ENCODE measurements at places on chromosomes 2 and 18.

DNA sequence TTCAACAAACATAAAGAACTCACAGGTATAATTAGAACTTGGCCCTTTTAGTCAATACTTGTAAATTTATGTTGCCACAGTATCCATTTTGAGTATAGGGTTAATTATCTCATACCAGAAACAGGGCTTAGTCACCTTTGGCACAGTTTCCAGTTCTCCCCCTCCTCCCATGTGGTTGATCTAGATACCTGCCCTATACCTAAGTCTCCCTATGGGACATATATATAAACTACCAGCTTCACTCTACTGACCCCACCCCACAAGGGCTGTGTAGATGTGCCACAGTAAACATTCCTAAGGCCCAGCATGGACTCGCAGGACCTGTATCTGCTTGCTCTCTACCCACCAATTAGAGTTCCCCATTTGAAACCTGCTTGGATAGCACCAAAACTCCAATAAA lies 371.7 kb upstream of the RND3 start:
- DNase-seq = no peak

DNA sequence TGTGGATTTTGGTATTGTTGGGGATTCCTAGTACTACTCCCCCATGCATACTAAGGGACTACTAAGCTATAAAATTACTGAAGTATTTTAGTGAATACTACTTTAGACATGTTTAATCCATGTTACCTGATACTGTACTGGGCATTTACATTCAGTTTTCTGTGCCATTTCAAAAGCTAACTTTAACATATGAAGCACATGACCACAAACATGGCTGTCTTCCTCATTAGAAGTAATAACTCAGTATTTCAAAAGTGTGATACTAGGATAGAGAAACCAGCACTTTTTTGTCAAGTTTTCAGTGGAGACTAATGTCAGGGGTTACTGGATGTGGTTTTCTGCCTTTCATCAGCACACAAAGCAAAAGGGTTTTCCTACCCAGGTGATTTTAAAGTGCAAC lies 27.9 kb downstream of the WDR33 start:
- no peak for DNase-seq

DNA sequence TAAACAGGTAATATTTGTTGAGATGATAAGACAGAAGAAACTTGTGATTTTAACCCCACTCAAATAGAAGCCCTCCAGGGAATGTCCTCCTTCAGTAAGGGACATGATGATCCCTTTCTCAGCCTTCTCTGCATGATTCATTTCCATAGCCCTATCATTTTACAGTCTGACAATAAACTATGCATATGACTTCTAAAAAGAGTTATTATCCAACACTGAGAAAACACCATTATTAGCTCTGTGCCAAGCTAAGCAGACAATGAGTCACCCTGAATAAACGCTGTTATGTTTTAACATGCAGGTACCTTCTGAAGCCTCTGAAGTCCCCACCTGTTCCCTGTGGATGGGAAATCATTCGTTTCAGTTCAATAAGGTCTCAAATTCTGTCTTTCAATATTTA lies 54.7 kb downstream of the DTNB start:
- DNase-seq = no peak

DNA sequence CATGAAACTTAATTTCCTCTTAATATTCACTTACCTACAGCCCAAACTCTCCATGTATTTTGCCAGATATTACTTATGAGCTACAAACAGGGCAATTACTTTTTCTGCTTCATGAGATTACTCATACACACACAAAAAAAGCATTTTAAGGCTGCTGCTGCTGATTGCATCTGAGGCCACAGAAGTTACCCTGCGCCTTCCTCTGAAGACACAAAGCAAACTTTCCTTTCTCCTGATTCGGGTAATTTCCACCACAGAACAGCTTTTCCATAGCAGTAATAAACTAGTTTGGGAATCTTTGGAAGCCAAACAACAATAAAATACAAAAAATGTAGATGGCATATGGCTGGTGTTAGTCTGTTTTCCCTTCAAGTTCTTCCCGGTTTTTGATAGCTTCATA lies 6.2 kb downstream of the TTC32 start:
- DNase-seq = no peak

DNA sequence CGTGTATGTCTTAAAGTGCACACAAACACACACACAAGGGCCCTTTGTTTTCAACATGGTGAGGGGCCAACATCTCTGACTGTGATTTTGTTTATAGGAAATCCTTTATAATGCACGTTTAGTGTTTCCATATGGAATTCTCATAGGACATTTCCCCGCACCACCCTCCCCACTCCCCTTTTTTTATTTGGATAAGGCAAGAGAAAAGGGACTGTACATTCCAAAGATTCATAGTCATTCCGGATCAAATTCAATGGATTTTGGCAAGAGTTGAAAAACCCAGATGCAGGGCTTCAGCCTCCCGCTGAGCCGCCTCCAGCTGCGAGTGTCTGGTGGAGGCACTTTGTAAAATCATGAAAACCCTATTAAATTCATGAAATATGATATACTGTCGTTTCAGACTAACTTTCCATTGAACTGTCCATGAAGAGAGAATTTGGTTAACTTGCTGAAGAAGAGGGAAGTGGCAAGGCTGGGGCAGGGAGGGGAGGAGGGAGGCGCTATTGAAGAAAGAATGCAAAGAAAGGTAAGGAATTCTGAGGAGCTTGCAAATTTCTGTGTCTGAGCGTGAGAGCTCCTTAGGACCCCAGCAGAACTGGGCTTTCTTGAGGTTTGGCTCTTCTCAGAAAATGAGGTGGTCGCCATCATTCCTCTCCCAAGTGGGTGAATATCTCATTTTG lies 25.8 kb upstream of the SLC14A2 start:
- peak; percentile 74 for DNase-seq

GRCh38 chr2:197954328-197954727 lies 149.9 kb downstream of the PLCL1 start:
- DNase-seq = no peak

DNA sequence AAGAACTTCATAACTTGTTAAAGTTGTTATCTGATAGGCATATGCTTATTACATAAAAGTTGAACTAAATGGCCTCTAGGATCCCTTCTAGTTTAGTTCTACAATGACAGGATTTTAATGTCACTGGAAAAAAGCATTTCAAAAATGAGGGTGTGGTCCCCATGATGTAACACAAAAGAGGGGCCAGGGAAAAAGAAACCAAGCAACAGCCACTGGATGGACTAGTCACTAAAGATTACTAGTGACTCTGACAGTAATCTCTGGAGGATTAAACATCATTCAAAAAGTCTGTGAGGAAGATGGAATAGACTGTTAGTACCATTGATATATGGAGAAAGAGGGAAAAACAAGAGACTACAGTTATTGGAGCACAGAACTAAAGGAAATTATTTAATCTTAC lies 22.6 kb downstream of the SEPTIN10 start:
- DNase-seq = no peak

DNA sequence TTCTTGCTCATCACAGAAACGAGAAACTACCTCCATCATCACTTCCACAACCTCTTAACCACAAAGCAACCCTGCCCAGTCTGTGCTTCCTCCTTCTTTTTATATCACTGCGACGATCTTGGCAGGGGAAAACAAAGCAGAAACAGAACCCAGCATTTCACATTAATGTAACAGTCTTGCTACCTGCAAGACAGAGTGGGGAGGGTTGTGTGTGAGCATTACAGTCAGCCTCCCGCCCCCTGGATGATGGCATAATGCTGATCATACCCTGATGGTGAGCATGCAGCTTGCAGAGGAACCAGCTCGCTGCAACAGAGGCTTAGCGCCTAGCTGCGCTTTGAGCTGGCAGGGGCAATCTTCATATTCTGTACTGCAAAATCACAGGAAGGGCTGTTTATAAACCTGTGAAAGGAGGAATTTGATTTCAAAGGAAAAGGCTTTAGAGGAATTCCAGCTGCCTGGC lies 376.1 kb downstream of the IRS1 start:
- DNase-seq = no peak

DNA sequence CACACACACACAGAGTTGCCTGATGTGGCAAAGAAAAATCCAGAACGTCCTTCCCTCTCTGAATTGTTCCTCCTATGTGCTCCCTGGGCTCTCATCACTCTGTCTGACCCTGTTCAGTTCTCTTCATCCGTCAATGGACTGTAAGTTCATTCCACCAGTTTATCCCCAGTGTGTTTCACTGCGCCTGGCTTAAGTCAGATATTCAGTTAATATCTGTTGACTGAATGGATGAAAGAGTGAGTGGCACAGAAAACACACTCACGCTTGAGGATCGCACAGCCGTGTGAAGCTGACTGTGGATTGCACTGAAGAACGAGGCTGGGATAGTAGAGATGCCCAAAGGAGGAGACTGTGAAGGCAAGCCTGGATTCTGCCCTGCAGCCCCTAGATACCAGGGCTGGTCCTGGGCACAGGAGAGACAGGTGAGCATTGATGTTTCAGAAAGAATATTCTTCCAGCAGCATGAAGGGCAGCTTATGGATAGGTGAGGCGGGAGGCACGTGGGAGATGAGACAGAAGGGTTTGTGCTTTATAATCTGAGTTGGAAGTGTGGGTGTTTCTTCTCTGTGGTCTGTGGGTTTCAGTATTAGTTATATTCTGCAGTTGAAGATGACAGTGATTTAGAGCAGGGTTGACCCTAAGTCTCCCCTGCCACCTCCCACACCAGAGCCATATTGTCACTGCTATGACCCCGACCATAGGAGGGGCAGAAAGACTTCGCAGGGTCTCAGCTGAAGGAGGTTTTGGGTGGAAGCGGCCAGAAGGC lies 129.9 kb downstream of the SOCS6 start:
- no peak for DNase-seq

DNA sequence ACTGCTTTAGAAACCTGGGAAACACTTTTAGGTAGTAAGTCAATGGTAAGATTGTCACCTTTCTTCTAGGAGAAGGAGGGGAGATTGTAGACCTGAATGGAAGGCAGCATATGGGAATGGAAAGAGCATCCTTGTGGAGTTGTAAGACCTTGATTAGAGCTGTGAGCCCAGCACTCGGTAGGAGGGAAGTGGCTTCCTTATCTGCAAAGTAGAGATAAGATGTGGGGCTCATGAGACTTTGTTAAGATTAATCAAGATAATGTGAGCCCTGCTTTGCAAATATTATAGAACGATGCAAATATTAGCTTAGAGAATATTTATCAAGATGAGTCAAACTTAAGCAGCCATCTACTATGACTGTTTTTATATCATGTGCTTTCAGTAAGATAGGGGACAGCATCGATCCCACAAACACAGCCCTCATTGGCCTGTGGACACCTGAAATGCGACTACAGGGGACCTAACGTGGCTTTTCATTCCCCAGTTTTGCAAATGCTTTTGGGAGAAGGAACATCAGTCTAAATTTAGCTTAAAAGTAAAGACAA lies 243.7 kb downstream of the LTBP1 start:
- no peak for DNase-seq

DNA sequence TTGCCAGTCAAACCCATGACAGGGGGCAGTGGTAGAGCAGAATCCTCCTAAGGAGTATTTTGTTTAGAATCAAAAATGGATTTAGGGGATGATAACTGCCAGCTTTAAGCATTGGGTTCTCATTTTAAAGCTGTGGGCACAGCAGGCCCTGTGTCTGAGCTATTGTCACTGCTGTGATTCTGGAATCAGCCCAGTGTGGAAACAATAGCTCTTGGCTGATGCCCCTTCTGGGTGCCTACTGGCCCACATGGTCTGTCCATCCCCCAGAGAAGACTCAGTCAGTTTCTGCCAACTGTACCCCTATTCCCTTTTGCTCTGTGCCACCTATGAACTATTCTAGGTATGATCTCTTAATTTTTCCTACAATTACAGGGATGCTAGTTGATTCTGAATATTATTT lies 91.7 kb upstream of the LRRTM1 start:
- no peak for DNase-seq

DNA sequence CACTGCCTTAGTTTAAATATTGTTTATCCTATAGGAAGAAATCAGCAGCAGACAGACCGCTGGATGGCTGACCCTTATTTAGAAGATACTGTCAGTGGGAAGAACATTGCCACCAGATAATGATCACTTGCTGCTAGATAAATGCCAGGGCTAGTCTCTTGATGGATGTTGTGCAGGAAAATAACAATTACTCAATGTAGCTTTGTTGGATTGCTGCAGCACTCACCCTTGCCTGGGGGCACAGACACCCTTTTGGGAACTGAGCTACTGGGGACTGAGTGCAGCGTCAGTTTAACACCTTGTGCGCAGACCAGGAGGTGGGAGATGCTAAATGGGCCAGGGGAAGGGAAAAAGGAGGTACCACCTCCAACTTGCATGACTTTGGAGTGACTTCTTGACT lies 64.2 kb upstream of the CAPN13 start:
- no peak for DNase-seq

DNA sequence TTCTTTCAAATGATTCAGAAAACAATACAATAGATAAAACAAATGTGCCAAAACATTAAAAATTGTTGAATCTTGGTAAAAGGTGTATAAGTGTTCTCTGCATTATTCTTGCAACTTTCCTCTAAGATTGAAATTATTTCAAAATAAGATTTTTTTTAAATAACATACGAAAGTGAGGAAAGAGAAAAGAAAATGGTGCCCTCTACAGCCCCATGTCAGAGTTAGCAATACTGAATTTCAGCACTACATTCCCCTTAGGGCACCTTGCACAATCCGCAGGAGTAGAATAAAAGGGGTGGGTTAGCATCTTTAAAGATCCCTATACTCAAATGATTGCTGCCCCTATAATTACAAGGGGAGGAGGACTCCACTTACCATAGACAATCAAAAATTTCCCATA lies 433.7 kb downstream of the BCL11A start:
- no peak for DNase-seq

GRCh38 chr2:16666449-16666801 lies 791 bp upstream of the CYRIA start:
- DNase-seq = no peak

DNA sequence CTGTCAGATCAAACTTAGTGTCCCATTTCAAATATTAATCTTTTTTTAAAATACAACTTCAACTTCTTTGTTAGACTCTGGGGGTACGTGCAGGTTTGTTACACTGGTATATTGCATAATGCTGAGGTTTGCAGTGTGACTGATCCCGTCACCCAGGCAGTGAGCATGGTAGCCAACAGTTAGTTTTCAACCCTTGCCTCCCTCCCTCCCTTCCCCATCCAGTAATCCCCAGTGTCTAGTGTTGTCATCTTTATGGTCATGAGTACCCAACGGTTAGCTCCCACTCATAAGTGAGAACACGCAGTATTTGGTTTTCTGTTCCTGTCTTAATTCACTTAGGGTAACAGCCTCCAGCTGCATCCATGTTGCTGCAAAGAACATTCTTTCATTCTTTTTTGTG lies 23.9 kb downstream of the NOL10 start:
- DNase-seq = no peak

DNA sequence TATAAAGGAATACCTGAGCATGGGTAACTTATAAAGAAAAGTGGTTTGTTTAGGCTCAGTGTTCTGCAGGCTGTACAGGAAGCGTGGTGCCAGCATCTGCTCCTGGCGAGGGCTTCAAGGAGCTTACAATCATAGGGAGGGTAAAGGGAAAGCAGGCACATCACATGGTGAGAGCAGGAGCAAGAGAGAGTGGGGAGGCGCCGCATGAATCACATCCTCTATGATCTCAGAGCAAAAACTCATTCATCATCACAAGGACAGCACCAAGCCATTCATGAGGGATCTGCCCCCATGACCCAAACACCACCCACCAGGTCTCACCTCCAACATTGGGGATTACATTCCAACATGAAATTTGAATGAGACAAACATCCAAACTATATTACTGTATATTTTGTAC lies 32.5 kb downstream of the R3HDM1 start:
- no peak for DNase-seq

GRCh38 chr2:207149249-207150213 lies 16.2 kb downstream of the KLF7 start:
- no peak for DNase-seq

- DNase-seq = no peak
Measured at GRCh38 chr2:6054161-6054671, 362.0 kb downstream of the SOX11 start.

All from right renal pelvis (tissue), 4 donors.